EH (cell line): ENCODE measurements at places on chromosomes 3 and 15.

GRCh38 chr3:51957520-51958205 is 2.5 kb downstream of the GPR62 start:
- no peak for DNase-seq

DNA sequence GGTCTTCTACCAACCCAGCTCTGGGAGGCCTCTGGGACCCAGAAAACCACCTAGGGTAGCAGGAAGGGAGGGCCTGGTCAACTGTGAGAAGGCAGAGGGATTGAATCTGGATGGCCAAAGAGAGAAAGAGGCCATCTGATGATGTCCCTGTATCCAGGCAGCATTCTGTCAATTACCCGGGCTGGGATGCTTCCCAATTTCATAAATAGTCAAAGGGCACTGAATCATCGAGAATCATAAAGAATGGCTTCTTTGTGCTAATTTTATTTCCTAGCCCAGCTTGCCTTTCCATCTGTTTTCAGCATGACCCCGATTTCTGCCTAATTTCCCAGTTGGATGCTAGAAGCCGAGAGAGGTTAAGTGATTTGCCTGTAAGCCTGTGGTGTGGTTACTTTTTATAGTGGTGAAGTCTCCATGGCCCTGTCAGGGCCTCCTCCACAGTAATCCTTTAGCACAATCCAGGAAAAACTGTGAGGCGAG is 129.2 kb downstream of the FAM43A start:
- no peak for DNase-seq

- peak; percentile 27 for DNase-seq
Measured at GRCh38 chr3:77835921-77836320, 796.0 kb downstream of the ROBO2 start.

- DNase-seq = no peak
Measured at GRCh38 chr3:37124435-37124834, 49.9 kb downstream of the LRRFIP2 start.

DNA sequence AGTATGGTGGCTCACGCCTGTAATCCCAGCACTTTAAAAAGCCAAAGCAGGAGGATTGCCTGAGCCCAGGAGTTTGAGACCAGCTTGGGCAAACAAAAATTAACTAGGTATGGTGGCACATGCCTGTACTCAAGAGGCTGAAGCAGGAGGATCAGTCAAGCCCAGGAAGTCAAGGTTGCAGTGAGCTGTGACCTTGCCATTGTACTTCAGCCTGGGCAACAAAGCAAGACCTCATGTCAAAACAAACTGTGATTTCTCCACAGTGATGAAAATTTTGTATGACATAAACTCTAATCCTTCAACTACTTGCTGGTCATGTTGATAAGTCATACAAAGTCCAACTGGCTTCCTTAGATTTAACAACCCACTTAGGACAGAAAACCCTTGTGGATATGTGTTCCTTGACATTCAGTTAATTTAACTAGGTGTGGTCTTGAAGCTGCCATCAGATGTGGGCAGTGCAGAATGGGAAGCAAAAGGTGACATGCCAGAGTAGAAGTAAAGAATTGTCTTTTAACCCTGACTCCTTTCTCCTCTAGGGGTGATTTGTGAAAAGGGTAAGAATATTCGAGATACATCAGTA is 263.3 kb downstream of the PTPRG start:
- DNase-seq = no peak

- no peak for DNase-seq
Measured at GRCh38 chr3:137509354-137510045, 254.6 kb upstream of the SOX14 start.

DNA sequence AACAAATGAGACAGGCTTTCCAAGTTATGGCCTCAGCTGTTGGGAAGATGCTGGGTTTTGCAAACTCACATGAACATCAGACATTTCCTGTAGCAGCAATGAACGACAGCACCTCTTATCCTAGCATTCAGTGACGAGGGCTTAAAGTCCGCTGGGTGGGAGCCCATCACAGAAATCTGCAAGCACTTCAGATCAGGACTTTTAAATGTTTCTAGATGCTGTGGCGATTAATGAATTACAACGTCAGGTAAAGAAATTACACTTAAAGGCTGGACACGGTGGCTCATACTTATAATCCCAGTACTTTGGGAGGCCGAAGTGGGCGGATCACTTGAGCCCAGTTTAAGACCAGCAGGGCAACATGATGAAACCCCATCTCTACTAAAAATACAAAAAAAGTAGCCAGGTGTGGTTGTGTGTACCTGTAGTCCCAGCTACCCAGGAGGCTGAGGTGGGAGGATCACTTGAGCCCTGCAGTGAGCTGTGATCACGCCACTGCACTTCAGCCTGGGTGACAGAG is 3.9 kb downstream of the AEN start:
- DNase-seq = no peak

DNA sequence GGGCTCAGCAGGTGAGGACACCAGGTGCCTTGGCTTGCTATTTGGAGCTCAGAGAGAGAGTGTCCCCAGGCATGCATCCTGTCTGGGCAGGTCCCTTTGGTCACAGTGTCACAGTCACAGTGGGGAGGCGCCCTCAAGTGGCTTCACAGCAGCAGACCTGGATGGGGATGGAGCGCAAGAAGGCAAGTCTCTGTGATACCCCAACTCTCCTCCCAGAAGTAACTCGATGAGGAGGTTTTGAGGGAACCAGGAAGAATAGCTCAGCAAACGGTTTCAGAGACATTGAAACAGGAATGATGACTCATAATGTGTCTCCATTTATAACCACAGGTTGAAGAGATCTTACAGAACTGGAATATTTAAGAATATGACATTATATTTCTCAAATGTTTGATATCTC is 66.5 kb upstream of the SH3GL3 start:
- peak; percentile 67 for DNase-seq

- no peak for DNase-seq
Measured at GRCh38 chr15:91422797-91423196, 322.7 kb downstream of the SV2B start.

GRCh38 chr3:134694466-134694865 is 43.6 kb upstream of the KY start:
- DNase-seq = no peak

DNA sequence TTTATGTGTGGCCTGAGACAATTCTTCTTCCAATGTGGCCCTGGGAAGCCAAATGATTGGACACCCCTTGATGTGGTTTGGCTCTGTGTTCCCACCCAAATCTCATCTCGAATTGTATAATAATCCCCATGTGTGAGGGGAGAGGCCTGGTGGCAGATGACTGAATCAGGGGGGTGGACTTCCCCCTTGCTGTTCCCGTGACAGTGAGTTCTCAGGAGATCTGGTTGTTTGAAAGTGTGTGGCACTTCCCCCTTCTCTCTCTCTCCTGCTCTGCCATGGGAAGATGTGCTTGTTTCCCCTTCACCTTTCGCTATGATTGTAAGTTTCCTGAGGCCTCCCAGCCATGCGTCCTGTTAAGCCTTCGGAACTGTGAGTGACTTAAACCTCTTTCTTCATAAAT is 60.1 kb upstream of the PARL start:
- DNase-seq = no peak

DNA sequence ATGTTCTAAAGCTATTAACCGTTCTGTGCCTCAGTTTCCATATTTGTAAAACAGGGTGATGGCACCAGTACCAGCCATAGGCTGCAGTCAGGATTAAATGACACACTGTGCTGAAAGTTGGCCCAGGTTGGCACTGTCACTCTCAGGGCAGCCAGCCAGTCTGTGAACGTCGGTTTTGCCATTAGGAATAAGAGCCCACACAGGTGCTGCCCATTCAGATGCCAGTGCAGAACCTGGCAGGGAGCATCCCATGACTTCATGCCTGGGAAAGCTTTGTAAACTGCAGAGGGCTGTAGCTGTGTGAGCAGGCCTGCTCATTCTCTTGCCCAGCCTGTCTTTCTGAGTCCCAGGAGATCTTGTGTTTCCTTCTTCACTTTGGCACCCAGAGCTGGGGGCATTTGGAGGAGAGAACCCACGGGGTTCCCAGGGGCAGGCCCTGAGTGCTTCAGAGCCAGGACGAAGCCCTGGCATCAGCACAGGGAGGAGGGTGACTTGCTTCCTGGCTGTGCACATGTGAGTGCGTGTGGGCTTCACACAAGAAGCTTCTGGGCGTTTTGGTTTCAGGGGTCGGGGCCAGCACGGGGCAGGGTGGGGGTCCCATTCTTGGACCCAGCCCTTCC is 46.9 kb downstream of the ZNF710 start:
- no peak for DNase-seq

DNA sequence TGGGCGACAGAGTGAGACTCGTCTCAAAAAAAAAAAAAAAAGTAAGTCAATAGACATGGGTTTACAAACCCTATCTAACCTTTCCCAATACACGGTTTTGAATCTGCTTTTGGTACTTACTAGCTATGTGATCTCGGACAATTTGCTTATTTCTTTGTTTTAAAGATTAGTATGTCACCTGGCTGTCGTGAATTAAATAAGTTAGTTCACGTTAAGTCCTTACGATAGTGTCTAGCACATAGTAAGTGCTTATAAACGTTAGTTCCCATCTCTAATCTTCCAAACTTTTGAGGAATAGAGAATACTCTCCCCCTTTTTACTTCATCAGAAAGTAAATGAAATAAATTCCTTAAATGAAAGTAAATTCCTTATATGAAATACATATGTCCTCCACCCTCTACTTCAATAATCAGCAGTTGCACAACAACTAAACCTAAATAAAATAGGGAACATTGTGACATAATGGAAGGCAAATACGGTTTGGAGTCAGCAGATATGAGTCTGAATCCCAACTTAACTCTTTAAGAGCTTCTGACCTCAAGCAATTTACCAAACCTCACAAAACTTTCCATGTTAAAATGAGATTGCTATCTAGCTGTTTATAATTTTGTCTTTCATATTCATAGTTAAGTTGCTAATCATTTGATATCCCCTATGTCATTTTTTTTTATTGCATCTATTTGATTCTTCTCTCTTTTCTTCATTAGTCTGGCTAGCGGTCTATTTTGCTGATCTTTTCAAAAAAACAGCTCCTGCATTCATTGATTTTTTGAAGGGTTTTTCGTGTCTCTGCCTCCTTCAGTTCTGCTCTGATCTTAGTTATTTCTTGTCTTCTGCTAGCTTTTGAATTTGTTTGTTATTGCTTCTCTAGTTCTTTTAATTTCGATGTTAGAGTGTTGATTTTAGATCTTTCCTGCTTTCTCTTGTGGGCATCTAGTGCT is 134.6 kb downstream of the PEAK1 start:
- no peak for DNase-seq

- no peak for DNase-seq
Measured at GRCh38 chr3:129349791-129350190, 71.1 kb downstream of the HMCES start.

DNA sequence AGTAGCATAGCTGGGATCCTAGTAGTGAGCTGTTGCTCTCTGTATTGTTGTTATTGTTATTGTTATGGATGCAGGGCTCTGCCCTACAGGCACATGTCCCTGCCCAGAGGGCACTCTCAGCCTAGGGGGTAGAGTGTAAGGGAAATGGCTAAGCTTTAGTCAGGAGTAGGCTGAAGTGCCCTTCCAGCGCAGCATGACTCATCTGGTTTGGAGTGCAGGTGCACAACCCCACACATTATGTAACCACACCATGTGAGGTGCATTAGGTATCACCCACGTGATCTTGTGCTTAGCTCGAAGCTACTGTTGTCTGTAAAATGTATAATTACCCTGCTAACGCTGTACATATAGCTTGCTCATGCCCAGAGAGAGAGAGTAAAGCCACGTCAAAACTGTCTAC is 48.3 kb upstream of the TIPARP start:
- DNase-seq = no peak

DNA sequence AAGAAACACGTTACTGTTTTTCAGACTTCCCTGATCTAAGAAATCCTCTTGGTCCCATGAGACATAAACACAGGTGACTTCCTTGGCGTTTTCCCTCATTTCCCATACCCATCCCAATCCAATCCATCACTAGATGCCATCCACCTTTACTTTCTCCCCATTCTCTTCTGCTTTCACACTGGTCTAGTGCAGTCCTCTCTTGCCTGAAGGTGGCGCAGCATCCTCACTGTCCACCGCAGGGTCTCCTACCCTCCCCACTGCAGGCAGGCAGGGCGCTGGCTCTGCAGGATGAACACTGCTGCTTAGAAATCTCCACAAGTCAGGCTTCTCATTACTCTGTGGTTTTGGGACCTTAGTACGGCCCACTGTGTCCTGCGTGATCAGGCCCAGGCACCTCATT is 58.2 kb downstream of the RAB7A start:
- DNase-seq = no peak

GRCh38 chr3:46907271-46907670 is 29.8 kb downstream of the PTH1R start:
- DNase-seq = no peak

- DNase-seq = no peak
Measured at GRCh38 chr3:113516115-113516505, 1.2 kb upstream of the SPICE1 start.

- DNase-seq = no peak
Measured at GRCh38 chr15:45347033-45347432, 31.3 kb downstream of the GATM start.

DNA sequence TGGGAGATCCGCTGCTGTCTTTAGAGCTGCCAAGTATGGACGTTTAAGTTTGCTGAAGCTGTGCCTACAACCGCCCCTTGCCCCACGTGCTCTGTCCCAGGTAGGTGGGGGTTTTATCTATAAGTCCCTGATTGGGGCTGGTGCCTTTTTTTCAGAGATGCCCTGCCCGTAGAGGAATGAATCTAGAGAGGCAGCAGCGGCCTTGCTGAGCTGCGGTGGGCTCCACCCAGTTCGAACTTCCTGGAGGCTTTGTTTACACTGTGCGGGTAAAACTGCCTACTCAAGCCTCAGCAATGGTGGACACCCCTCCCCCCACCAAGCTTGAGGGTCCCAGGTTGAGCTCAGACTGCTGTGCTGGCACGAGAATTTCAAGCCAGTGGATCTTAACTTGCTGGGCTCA is 83.4 kb upstream of the FGF7 start:
- DNase-seq = no peak
